ENCODE measurements at places on chromosomes 6 and 20. TPM values are rescaled to one million over a fixed set of nuclear protein-coding genes. Genes with fewer than 3 reads are reported as not detected.
A peak's percentile ranks its signal among the peaks of the same experiment; 100 is the strongest.

- no peak for DNase-seq
These were observed 25.0 kb downstream of the SIRPA start for GRCh38 chr20:1920252-1920651.

- peak; percentile 52 for DNase-seq
These were observed 171.4 kb downstream of the ZFAND3 start for GRCh38 chr6:37990762-37991525.

GRCh38 chr6:71349976-71350615, 61.5 kb downstream of the OGFRL1 start:
- DNase-seq: peak; percentile 13

DNA sequence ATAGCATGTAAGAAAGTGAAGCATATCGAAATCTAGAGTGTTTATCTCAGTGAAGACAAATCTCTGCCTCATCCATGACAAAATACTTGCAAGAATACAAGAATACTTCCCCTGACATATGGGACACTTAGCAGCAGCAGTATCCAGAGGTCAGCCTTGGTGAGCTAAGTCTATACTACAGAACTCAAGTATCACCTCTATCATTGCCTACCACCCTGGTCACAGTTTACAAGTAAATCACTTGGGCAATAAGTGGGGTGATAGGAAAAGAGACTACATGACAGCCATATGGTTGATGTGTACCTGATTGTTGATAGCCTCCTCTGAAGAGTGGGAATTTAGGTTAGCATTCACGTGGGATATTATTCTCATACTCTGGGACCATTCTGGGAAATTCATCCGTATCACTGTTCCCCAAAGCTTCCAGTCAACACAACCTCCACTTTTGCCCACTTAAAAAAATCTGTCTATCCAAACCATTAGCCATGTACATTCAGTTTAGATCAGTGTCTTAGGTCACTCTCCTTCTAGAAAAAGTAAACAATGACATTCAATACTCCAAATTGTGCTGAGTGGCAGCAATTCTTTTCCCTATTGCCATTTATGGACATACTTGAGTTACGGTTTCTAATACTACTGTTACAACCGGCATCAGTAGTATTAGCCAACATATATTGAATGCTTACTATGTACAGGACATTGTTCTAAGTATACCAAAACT, 118.2 kb upstream of the PRSS16 start:
- no peak for DNase-seq

The SLC17A1 gene
- not detected for total RNA-seq

GRCh38 chr6:17758119-17758518, 51.4 kb upstream of the NUP153 start:
- DNase-seq: no peak

DNA sequence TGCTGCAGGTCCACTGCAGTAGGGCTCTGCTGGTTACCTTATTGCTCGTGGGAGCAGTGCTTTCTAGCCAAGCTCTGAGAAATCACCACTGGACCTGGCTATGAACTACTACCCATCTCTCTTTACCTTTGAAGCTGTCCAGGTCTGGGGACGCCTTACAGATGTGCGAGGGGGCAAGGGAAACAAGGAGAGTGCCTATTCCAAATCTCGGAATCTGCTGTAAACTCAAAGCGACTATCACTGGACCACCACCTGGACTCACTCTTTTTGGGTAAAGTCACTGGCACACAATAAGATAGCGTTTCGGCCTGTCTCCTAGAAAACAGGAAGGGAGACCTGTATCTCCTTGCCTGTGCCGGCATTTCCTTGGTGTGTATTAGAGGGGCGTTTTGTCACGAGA, 5.3 kb downstream of the NRN1 start:
- DNase-seq: no peak

The HTR1E gene
- total RNA-seq: not detected
